ENCODE measurements at places on chromosomes 11 and 22.

GRCh38 chr22:39110631-39111561, 13.9 kb downstream of the APOBEC3H start:
- DNase-seq: no peak

- no peak for DNase-seq
Measured at GRCh38 chr11:15101072-15101709, 13.5 kb upstream of the INSC start.

DNA sequence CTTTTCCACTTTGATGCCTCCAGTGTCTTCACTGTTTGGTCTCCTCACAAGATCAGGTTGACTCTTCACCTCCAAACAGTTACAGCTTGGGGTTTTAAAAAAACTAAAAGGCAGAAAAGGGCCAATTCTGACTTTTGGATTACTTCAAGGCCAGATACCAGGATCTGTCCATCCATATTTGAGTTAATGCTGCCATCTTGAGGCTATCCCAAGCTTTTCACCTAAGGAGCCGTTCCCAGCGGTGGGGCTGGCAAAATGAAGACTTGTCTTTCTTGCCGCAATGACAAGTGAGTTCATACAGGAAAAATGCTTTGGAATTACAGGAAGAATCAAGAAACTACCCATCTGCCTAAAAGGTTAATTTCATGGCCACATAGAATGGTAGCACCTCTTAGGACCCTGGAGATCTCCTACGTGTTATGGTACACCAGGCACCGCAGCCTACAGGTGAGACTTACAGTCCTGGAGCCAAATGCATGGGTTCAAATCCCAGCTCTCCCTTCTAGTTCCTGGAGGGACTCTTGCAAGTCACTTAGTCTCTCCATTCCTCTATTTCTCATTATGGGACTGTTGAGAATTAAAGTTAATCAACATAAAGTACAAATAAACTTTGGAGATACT, 6.0 kb upstream of the OR5B21 start:
- DNase-seq: peak; percentile 0

- no peak for DNase-seq
Measured at GRCh38 chr11:91800208-91800914, 424.3 kb upstream of the FAT3 start.

DNA sequence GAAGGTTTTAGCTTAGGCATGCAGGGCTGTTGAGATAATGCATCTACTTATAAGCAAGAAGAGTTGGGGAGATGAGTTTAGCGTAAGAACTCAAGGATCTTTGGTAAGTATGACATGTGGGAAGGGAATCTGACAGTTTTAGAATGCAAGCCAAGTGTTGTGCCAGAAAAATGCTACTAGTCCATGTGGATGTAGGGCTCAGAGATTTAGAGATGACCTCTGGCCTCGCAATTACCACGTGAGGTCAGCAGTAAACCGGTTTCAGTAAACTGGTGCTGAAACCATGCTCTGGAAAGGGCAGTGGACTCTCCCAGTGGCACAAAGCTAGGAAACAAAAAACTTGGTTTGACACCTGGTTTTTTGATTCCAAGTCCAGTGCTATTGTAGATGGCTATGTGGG, 18.9 kb downstream of the MRPL16 start:
- DNase-seq: no peak

- DNase-seq: no peak
Measured at GRCh38 chr11:75946531-75947530, 131.8 kb downstream of the UVRAG start.

GRCh38 chr22:29152045-29152953, 53.4 kb upstream of the EMID1 start:
- no peak for DNase-seq

- no peak for DNase-seq
Measured at GRCh38 chr22:47125603-47126002, 363.2 kb downstream of the TBC1D22A start.

- no peak for DNase-seq
Measured at GRCh38 chr22:49106096-49106841, 721.4 kb downstream of the BRD1 start.

- DNase-seq: no peak
Measured at GRCh38 chr11:34394771-34395300, 37.0 kb upstream of the ABTB2 start.

DNA sequence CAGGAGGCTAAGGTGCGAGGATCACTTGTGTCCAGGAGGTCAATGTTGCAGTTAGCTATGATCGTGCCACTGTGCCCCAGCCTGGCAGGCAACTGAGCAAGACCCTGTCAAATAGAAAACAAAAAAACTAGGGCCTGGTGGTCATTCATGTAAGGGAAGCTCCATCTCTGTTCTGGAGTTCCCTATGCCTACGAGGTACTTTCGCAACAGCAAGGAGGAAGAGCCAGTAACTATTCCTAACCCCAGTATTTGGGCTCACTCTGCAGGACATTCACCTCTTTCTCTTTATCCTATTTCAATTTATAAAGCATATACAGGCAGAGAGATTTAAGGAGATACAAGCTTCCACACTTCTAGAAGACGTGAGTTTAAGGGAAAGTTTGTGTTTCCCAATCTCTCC, 46.6 kb downstream of the RDX start:
- no peak for DNase-seq

DNA sequence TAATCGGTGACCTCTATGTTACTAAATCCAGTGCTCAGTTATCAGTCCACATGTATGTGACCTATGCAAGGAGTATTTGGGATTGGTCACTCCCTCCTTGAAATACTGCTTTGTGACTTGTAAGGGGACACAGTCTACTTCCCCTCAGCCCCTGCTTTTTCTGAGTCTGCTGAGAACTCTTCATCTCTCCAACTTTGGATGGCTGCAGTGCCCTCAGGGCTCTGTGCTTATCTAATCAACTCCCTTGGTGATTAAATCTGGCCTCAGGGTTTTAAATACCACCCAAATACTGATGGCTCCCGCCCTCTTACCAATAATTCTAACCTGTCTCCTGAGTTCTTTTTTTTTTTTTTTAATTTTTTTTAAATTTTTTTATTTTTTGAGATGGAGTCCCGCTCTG, 40.2 kb downstream of the FAM118A start:
- no peak for DNase-seq

- no peak for DNase-seq
Measured at GRCh38 chr11:64835616-64836447, 8.6 kb downstream of the CDC42BPG start.

GRCh38 chr11:65651589-65652510, 10.9 kb downstream of the RELA start:
- DNase-seq: no peak

GRCh38 chr11:35558513-35558912, 33.1 kb upstream of the PAMR1 start:
- DNase-seq: no peak

DNA sequence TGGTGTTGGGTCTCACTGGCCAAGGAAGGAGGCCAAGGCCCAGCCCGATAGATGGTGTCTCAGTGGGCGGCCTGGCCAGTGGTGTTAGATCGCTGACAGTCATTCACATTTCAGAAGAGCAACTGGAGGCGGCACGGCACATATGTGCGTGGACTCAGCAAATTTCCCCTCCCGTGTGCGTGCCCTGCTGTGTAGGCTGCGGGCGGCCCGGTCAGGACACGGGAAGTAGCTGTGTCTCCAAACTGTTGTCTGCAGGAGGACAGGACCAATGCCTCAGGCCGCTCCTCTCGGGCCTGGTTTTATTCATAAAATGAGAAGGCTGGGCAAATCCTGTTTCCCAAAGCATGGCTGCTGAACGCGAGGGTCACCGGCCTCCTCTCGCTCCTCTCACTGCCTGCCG, 711.7 kb downstream of the BRD1 start:
- DNase-seq: no peak

DNA sequence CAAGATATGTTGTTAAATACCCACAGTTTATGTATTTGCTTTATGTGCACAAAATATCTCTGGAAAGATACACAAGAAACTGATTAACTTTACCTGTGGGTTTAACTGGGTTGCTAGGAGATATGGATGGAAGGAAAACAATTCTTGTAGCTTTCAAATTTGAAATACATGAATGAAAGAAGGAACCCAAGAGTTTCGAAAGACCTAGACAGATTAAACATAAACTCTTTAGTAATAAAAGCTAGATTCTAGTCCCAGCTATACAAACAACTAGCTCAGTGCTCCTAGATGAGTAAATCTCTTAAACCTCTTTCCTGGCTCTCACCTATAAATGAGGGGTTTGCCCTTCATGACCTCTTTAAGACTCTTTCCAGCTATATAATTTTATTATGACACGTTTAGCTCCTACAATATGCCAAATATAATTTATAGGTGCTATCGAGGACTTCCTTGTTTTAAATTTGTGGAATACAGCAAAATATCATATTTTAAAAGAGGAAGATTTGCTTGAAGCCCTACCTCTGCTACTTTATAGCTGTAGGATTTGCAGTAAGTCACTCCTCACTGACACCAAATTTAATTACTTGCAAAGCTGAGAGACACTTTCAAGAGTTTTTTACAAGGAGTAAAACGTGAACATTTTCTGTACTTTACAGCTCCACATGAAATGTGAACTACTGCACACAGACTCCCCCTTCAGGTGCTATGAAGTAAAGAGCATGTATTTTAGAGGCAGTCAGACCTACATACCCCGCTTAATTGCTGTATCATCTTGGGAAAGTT, 50.7 kb downstream of the RRAS2 start:
- DNase-seq: peak; percentile 21

- DNase-seq: no peak
Measured at GRCh38 chr11:1825039-1825740, 9.6 kb upstream of the SYT8 start.

- no peak for DNase-seq
Measured at GRCh38 chr11:77223797-77224196, 77.7 kb downstream of the GDPD4 start.

GRCh38 chr11:134074346-134074745, 5.5 kb downstream of the JAM3 start:
- no peak for DNase-seq

GRCh38 chr11:39139581-39139980, 2319.9 kb downstream of the LRRC4C start:
- no peak for DNase-seq

DNA sequence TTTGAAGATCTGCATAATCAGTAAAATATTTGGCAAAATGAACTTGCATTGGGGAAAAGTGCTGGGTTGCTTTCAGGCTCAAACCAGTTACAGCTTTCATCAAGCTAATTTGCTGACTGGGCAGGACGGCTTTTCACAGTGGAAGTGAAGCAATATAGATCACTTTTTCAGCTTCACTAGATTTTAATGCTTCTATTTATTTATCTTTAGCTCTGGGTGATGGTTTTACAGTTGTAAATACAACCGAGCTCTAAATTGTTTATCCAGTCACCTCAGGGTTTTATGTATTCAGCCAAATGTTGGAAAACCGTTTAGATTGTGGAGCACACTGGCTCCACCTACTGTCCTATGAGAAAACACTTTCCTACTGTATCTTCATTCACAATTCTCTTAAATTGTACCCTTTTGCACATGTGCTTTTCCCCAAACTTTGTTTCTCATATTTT, 58.2 kb downstream of the ACER3 start:
- DNase-seq: no peak

DNA sequence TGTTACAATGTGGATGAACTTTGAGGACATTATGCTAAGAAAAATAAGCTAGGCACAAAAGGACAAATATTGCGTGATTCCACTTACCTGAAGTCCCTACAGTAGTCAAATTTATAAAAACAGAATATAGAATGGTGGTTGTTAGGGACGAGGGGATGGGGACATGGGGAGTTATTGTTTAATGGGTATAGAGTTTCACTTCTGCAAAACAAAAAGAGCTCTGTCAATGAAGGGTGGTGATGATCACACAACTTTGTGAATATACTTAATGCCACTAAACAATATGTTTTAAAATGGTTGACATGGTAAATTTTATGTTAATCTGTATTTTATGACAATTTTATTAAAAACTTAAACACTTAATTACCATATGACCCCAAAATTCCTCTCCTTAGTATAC, 26.1 kb downstream of the INTS4 start:
- no peak for DNase-seq

DNA sequence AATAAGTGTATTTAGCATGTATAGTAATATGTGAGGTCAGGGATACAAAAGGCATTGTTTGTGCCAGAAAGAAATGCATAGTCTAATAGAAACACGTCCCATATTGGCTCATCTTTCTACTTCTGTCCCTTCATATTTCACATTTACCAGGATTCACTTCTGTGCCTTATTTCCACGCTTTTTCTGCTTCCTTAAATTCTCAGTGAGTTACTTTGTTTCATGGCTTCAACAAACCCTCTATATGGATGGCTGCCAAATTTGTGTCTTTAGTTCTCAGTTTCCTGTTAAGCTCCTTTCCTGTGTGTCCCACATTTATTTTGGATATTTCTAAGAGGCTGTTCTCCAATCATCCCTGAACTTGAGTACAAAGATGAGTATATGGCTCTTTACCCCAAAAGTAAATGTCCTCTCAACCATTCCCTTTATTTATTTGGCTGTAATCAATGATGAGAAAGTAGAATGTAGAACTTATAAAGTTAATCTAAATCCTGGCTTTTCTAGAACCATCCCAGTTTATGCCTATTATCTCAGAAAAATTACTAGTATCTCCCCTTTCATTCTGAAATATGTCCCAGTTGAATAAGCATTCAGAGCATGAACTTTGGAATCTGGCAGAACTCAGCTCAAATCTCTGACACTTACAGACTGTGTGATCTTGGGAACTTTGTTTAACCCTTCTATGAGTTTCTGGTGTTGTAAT, 23.5 kb downstream of the OR8B12 start:
- DNase-seq: no peak

- DNase-seq: no peak
Measured at GRCh38 chr22:40383905-40384304, 13.5 kb downstream of the SGSM3 start.

DNA sequence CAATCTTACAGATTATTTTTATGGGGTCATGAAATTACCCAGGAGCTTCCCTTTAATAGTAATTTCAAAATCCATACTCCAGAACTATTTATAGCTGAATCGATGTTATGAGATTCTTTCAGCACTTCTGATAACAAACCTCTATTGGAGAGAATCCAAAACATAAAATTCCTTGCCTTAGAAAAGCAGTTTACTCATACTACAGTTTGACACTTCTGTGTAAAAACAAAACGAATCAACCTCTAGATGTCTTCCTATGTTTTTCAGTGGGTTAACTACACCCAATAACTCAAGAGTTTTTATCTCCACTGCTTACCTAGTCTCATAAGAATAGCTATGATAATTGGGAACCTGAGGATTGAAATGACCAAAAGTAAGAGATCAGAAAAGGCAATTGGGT, 35.6 kb downstream of the KIF18A start:
- DNase-seq: no peak
